Activated CD8-positive, alpha-beta memory T cell treated with anti-CD3 and anti-CD28 coated beads, Interleukin-2, amount 50 U/mL, for 4 hours (primary cell): ENCODE measurements at places on chromosomes 2 and 18.

DNA sequence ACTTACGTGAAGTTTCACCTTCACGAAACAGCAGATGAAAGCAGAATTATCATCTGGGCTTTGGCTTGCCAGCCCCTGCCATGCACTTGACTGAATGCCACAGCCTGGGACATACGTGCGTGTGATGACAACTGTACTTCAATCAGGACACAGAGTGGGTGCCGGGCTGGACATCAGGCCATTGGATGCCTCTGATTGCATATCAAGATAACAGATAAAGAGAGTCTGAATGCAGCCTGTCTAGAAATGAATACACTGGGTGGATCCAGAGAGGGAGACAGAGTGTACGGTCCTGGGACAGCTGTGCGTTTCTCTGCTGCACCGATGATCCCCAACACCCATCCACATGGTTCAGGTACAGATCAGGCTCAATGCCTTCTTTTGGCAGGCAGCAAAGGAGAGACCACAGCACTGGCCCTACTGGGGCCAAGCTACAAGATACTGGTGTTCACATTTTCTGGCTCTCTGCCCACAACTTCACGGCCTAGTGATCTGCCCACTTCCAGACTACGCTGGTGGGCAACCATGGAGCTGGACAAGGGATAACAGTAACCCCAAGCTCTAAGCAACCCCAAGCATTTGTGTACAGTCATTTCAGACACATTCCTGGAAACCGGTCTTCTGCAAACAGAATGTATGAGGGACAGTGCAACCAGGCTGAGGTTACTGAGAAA, 35.6 kb downstream of the FBLN7 start:
- no peak for DNase-seq

DNA sequence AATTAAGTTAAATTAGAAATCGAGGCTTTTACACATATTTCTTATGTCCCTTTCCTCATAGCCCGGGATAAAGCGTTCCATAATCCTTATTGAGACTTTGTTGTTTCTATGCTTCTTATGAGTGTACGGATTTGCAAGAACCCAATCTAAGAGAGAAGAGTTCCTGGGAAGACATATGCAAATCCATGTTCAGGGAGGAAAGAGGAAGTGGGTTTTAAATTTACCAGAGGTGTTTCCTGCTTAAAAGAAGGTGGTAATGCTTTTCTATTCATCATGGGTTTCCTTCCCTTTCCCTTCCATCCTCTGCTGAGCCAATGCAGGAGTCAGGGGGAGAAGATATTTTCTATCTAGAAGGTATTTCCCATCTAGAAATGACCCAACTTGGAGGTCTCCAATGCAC, 345.8 kb downstream of the ZNF516 start:
- DNase-seq = no peak

GRCh38 chr18:41456831-41457230, 498.2 kb upstream of the PIK3C3 start:
- no peak for DNase-seq

- no peak for DNase-seq
Measured at GRCh38 chr2:241906826-241907570, 37.5 kb downstream of the RTP5 start.

GRCh38 chr2:36461039-36461681, 105.6 kb downstream of the CRIM1 start:
- DNase-seq = no peak

DNA sequence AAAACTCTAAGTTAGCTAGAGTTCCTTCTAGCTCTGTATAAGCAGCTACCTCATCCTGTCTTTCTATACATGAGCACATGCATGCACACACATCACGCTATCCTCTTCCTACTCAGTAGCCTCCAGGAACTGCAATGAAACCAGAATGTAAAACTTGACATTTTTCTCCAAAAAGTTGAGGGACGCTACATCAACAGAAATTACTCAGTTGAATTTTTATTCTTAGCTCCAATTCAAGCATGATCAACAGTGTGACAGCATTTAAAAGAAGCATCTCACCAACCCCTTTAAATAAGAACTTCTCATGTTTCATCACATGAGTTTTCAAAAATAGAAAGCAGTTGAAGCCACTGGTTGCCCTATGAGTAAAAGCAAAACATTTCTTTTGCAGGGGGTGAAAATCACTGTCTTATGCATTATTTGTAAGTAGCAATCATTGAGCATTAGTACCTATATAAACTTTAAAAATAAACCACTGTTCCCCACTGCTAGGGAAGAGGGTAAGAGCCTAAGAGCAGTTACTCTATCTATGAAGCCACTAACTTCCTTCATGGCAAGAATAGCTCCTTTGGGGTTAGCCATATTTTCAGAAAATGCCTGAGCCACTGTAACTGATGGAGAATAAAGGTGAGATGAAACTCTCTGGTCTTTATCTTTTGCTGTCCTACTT, 77.9 kb upstream of the ARL5A start:
- no peak for DNase-seq

GRCh38 chr2:170006587-170007325, 171.2 kb upstream of the MYO3B start:
- DNase-seq = no peak

DNA sequence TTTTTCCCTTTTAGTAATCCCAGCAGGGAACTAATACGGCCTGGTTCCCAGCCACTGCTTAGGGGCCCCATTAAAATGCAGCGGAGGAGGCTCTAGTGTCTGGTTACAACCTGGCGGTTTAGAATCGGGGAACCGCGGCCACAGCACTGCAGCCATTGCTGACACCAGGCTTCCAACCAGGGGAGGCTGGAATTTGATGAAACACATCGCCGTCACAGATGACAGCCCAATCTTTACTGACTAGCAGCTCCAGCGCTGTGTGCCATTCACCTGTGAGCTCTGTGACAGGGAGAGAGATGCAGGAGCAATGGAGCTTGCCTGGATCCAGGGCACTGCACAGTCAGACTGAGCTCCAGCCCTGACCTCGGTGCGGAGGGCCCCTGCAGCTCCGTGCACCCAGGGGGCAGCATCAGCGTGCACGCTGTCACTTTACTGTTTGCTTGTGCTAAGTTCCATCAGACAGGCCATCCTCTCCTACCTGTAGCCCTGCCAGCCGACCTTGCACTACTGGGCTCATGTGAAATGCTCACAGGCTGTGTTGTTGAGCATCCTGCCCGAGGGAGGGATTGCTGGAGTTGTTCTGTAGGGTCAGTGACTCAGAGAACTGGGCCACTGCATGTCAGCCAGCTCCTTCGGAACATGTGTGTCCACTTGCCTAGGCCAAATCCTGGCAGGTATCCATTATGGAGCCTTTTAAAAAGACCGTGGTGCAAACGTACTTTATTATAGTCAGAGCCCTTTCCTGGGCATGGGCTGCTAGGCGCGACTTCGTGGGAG, 203.5 kb downstream of the SEPTIN10 start:
- DNase-seq = no peak

DNA sequence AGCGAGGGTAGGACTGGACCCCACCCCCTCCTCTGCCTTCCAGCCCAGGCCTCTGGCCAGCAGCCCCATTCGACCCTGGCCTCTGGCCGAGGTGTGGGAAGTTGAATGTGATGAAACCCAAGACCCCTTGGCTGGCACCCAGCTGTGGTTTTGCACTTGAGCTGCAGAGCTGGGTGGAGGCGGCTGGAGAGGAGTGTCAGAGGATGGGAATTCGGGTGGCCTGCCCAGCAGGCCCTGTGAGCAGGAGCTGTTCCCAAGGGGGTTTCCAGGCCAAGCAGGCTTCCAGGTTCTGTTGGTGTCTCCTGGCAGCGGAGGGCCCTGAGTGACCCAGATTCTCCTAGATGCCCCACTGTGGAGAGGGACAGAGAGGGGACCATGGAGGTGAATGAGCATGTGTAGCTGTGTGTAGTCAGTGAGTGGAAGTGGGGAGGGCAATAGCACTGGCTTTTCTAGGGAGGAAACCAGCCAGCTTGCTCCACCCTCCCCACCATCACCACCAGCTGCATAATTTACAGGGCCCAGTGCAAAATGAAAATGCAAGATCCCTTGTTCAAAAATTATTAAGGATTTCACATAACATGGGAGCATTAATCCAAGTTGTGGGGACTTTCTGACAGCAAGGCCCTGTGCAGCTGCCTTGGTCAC, 172.2 kb upstream of the HAAO start:
- no peak for DNase-seq

DNA sequence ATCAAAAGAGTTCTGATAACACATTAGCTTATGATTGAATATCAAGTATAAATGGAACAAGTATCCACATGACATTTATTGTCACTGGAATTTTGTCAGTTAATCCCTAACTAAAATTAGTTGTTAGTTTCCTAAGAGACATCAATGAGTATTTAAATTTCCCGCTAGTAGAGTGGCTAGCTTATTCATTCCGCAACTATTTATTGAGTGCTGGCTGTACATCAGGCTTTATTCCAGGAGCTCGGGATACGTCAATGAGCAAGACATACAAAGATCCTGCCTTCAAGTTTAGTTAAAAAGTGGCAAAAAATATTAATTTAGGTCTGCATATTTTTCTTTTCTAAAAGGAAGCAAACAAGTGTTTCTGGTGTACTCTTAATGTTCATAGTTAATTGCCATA, 59.3 kb downstream of the PRKRA start:
- DNase-seq = no peak

DNA sequence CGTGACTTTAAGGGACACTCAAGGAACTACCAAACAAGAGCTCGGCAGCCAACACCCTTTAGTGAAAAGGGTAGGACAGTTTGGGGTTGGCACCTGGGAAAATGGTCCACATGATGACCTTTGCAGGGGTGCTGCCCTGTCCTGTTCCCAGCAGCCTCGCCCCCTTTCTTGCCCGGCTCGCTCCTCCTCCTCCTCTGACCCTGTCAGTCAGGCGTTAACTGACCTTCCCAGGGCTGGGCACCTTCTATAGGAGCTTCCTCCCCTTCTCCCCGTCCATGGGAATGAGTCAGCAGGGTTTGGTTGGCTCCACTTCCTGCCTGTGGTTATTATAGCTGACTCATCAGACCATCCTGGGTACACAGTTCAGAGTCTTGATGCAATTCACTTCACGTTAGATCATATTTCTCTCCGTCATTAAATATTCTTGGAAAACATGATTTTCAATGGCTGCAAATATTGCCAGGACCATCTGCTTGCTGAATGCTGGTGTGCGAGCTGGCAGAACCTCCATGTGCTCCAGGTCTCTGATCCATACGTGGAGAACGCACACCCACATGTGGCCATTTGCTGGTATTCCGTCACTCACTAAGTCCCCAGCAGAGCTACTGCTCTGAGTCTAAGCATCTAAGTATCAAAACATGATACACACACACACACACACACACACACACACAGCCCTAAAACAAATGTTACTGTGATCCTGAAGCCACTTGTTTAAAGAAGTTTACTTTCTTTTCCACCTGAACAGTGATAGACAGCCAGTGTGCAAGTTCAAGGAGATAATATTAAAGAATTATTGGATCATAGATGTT, 185.0 kb downstream of the ANAPC1 start:
- DNase-seq = peak; percentile 32
